ENCODE measurements at places on chromosomes 3 and 15. TPM values are rescaled to one million over a fixed set of nuclear protein-coding genes. Genes with fewer than 3 reads are reported as not detected.

- DNase-seq, result no peak
Measured at GRCh38 chr15:66625974-66626373, 60.2 kb upstream of the LCTL start.

GRCh38 chr15:62145015-62145735, 19.9 kb downstream of the C2CD4B start:
- DNase-seq, result no peak

GRCh38 chr3:52233968-52234367, 5.0 kb downstream of the TWF2 start:
- DNase-seq, result no peak

- no peak for DNase-seq
Measured at GRCh38 chr3:11379824-11380701, 107.9 kb downstream of the ATG7 start.

DNA sequence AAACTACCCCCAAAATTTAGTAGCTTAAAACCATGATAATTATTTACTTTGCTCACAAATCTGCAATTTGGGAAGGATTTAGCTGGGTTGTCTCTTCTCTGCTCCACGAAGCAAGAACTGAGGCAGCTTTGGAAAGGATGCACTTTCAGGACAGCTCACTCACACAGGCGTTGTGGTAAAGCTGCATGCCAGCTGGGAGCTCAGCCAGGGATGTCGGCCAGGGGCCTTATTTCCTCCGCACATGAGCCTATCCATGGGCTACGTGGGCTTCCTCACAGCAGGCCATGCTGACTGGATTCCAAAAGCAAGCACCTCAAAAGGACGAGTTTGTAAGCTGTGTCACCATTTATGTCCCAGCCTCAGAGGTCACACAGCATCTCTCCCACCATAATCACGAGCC, 301.3 kb upstream of the IGF1R start:
- DNase-seq, result no peak

GRCh38 chr3:110971010-110971601, 100.5 kb upstream of the NECTIN3 start:
- no peak for DNase-seq

GRCh38 chr3:129087138-129087702, 26.6 kb downstream of the GP9 start:
- peak; percentile 25 for DNase-seq

GRCh38 chr3:12748477-12748876, 10.6 kb downstream of the TMEM40 start:
- no peak for DNase-seq

- peak; percentile 61 for DNase-seq
Measured at GRCh38 chr3:47266709-47267489, 15.7 kb downstream of the KIF9 start.

- DNase-seq, result no peak
Measured at GRCh38 chr15:57667171-57667849, 39.2 kb upstream of the POLR2M start.

GRCh38 chr15:89870006-89870405, 23.8 kb downstream of the AP3S2 start:
- no peak for DNase-seq

- no peak for DNase-seq
Measured at GRCh38 chr3:72050771-72051170, 265.8 kb upstream of the PROK2 start.

GRCh38 chr3:176526225-176526624, 671.1 kb downstream of the TBL1XR1 start:
- no peak for DNase-seq

The GOLGA6D gene
- total RNA-seq, result not detected

DNA sequence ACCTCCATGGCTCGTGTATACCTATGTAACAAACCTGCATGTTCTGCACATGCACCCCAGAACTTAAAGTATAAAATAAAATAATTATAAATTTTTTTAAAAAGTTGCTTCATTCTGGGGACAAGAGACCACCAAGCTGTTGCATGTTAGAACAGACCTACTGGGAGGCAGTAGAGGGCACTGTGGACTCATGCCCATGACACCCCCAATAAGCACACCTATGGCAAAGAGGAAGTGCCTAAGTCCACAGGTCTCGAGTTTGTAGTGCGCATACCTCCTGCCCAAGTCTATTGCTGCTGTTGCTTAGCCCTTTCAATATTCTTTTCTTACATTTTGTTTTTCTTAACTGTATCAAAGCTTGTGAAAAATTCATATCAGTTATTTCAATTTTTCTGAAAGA, 267.9 kb upstream of the THBS1 start:
- no peak for DNase-seq

The SPATA12 gene
- not detected for total RNA-seq

- no peak for DNase-seq
Measured at GRCh38 chr15:55802600-55803376, 59.8 kb upstream of the PRTG start.

DNA sequence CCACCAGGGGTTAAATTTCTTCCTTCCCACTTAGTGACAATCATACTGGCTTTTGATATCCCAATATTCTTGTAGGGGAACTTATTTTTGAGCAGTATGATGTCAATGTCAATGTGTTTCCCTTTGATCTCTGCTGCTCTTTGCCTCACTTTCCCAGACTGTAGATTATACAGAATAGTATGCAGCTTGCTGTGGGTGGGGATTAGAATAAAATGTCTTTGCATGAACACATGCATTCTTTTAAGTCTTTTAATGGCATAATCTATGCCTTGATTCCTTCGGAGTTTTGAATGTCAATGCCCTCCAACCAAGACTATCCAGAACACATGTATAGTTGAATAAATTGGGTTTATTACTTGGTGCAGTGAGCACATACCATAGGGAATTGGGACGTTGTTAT, 125.5 kb downstream of the IL20RB start:
- DNase-seq, result no peak

DNA sequence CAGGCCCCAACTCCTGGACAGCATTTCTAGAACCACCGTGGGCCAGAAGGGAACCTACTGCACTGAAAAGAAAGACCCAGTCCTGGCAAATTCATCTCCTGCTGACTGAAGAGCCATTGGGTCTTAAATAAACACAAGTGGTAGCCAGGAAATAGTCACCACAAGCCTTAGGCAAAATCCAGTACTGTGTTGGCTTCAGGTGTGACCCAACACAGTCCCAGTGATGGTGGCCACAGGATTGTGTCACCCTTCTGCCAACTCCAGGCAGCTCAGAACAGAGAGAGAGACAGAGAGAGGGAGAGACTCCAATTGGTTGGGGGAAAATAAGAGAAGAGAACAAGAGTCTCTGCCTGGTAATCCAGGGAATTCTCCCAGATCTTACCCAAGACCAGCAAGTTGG, 23.1 kb downstream of the NEDD4 start:
- no peak for DNase-seq

The GPR15 gene
- not detected for total RNA-seq

GRCh38 chr3:14169871-14170270, 8.5 kb downstream of the XPC start:
- DNase-seq, result no peak

The CACNA2D3 gene
- total RNA-seq, result 3.2 TPM

- no peak for DNase-seq
Measured at GRCh38 chr15:37586976-37587375, 347.5 kb upstream of the TMCO5A start.

DNA sequence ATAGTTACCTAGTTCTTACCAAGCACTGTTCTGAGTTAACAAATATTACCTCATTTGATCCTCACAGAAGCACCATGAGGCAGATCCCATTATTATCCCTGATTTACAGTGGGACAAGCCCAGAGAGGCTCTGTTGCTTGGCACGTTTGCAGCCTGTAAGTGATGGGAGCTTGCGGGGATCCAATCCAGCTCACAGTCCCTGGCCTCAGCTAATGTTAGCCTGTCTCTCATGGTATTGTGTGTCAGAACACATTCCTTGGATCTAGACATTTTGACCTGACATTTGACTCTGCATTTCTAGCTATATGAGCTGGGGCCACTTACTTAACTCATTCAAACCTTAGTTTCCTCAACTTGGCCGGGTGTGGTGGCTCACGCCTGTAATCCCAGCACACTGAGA, 246.9 kb upstream of the LRTM1 start:
- DNase-seq, result no peak

- DNase-seq, result no peak
Measured at GRCh38 chr15:96582473-96582872, 252.0 kb downstream of the NR2F2 start.

The TM4SF4 gene
- total RNA-seq, result not detected

GRCh38 chr3:34033839-34034238, 235.4 kb downstream of the PDCD6IP start:
- DNase-seq, result no peak

GRCh38 chr3:126343649-126344035, 13.6 kb downstream of the KLF15 start:
- no peak for DNase-seq

- DNase-seq, result no peak
Measured at GRCh38 chr3:32817257-32817557, 590 bp upstream of the TRIM71 start.

DNA sequence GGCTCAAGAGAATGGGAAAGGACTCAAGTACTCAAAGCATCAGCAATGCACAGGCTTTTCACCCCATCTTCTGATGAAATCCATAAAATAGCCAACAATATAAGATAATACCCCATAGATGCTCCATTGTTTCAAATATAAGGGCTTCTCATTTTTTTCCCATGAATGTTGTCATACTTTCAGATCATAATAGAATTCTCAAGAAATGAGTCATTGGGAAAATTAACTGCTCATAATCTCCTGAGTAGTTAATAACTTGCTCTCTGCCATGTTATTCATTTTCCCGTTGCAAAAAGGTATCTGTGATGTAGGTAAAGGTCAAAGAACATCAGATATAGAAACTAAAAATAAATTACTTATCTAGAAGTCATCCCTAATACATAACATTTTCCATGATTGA, 121.9 kb downstream of the NSUN3 start:
- DNase-seq, result no peak

DNA sequence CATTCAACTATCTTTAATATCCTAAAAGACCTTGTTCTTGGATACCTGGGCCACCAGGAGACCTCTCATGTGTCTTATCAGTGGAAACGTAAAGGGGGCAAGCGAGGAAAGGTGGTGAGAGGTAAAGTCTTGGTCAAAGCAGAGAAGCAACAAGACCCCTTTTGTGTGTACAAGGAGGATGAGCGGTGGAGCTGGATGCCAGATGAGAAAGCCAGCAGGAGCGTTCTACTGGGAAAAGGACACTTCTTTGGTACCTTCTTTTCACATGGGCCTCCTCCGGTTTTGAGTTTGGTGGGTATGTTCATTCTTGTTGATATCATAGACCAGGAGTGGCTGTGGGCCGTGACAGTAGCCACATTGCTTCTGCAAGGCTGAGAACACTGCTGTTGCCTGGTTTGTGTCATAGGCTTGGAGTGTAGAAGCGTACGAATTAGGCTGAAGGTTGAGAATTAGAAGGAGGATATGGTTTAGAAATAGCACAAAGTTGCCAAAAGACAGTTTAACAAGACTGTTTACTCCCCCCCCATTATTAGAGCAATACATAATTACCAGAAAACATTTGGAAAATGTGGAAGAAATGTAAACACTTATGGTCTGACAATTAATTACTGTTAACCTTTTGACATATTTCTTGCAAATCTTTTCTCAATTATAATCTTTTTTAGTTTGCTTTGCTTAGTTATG, 46.8 kb upstream of the VILL start:
- DNase-seq, result no peak

The ARHGAP31 gene
- total RNA-seq, result 20.8 TPM

DNA sequence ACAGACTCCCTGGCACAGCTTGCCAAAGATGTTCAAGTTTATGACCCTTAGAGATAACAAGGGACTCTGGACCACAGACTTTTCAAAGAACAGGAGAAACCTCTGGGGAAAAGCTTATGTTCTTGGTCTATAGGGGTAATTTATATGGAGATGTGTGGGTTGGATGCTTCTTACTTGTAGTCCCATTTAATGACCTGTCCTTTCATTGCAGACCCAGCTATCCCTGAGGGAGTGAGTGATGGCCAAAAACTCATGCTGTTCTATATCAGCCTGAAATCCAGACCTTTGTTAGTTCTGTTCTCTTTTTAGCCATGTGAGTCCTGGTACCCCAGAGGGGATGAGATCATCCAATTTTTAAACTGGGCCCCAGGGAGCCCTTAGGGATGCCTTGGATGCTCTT, 43.7 kb upstream of the MRPL3 start:
- DNase-seq, result no peak

GRCh38 chr3:120678331-120678947, 3.6 kb downstream of the HGD start:
- DNase-seq, result no peak

The RAB6B gene
- total RNA-seq, result 0.27 TPM

GRCh38 chr3:144105542-144105941, 133.9 kb downstream of the DIPK2A start:
- DNase-seq, result no peak

GRCh38 chr3:46423588-46423987, 16.5 kb downstream of the CCRL2 start:
- DNase-seq, result no peak

DNA sequence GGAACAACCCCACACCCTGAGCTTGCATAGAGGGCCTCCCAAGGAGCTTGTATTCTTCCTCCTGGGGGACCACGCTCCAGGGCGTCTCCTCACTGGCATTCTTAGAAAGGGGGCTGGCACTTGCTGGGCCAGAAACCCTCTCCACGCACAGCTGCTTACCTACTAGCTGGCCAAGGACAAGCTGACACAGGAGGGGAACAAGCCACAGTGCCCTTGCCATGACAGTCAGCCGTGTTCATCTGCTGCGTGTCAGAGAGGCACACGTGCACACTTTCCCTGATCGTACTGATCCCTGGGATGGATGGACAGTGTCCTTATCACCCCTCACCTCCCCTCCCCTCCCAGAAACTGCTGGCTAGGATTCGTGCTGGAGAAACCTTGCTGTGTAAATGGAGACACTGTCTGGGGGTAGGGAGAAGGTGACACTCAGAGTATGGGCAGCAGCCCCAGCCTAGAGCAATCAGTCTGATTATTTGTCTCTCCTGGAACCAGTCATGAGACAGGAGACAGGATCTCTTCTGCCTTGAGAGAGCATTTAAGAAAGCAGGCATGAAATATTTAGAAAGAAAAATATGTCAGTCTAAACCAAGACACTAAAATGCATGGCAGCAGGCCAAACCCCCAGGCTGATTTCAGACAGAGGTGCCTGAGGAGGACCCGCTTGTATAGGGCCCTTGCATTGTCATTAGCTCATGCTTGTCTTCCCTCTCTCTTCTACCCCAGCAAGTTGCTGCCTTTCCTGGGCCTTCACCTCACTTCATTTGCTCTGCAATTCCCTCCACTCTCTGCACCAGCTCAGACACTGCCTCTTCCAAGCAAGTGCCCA, 311.8 kb upstream of the TRIM42 start:
- DNase-seq, result no peak

DNA sequence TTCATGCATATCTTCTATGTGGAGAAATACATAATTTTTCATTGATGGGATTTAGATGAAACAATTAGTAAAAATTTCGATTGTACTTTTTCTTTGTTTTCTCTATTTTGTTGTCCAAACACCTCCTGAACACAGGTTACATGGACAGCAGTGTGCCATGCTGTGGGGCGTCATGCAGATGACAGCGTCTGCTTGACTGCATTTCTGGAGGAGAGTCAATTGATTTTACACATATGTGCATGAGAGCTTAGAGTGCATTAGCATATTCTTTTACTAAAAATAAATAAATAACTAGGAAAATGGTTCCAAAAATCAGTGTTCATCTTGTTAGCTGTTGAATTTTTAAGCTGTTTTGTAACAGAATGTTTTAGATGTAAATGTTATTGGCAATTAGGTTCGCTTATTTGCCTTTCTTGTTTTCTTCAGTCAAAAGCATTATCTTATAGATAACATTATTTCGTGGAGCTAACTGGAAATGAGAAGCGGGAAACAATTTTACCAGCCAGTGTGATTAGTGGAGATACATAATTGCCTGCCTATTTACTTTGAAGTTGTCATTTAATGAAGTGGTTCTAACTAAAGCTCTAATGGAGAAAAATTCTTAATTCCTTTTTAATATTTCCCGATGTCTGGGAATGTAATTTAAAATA, 82.7 kb upstream of the VGLL3 start:
- no peak for DNase-seq

All from thoracic aorta (tissue), 2 donors.